ENCODE measurements at places on chromosomes 16 and 17.

DNA sequence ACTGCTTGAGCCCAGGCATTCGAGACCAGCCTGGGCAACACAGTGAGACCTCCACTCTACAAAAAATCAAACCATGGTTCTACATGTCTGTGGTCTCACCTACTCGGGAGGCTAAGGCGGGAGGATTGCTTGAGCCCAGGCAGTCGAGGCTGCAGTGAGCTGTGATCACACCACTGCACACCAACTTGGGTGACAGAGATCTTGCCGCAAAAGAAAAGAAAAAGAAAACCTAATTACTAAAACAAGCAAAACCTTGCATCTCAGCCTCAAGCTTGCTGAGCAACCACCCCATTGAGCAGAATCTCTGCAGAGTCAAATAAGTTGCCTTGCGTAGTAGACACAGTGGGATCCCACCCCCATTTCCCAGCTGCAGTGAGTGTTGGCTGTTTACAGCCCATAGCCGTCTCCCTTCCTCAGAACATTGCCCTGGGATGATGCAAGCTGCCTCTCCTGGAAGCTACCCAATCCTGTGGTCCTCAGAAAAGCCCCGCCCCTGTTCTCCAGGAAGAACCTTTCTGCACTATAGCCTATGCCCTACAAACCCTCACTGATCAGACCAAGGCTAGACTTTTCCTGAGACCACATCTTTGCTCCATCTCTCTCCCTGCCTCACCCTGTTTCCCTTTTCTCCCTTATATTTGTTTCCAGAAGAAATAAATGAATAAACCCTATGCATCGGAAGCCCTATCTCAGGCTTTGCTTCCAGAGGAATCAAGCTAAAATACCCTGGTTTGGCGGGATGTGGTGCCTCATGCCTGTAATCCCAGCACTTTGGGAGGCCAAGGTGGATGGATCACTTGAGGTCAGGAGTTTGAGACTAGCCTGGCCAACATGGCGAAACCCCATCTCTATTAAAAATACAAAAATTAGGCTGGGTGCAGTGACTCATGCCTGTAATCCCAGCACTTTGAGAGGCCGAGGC is 16.7 kb upstream of the ERN2 start:
- peak; percentile 30 for DNase-seq

DNA sequence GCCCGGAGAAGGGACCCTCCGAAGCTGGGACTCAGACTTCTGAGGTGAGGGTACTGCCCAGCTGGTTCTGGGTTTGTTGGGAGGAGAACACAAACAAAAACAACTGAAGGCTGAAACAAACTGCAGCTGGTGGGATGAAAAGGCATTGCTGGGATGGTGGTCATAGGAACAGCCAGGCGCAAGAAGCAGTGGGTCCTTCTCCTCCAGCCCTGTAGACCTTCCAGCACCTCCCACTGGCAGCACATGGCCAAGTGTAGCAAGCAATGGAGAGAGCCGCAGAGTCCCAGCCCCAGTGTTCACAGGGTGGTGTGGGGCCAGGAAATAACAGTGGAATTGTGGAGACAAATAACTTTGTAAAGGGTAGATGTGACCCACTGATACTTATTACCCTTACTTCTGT is 48.7 kb upstream of the FOXJ1 start:
- DNase-seq, result no peak

DNA sequence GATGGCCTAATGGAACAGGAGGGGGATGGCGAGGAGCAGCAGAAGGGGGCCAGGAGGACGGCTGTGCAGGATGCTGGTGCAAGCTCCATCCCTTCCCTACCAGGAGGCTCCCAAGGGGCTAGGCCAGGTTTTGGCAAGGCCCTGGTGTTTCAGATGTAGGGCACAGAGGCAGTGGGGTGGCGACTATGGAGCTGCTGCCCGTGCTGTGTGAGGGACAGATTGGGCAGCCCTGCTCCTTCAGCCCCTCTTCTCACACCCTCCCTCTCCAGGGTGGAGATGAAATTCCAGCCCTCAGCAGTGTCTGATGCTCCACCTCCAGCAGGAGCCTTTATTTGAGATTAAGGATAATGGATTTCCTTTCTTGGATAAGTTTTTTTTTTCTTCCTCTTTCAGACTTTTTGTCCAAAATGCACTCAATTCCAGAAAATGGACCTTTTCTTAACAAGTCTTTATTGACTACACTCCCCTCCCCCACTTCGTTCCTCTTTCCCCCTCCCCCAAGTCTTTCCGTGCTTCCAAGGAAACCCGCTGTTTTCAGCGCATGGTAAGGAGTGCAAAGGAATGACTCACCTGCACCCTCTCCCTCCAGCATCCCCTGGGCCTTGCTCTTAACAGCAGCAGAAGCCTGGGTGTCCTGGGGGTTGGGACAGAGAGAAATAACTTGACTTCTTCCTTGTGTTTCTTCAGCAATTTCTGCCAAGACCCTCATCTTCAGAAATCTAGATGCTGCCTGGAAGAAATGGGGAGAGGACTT is 95.2 kb downstream of the CCDC182 start:
- no peak for DNase-seq

DNA sequence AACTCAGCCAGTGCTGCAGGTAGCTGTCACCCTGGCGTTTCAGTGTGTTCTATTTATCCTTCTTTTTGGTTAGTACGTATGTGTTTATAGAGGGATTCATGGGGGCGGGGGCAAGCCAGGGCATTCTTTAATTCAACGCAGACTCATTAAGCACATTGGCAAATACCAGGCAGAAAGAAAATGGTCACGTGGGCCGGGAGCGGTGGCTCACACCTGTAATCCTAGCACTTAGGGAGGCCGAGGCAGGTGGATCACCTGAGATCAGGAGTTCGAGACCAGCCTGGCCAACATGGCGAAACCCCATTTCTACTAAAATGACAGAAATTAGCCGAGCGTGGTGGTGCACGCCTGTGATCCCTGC is 69.1 kb downstream of the HAPSTR1 start:
- DNase-seq, result no peak

GRCh38 chr16:88723507-88723887 is 17.2 kb downstream of the CTU2 start:
- no peak for DNase-seq

DNA sequence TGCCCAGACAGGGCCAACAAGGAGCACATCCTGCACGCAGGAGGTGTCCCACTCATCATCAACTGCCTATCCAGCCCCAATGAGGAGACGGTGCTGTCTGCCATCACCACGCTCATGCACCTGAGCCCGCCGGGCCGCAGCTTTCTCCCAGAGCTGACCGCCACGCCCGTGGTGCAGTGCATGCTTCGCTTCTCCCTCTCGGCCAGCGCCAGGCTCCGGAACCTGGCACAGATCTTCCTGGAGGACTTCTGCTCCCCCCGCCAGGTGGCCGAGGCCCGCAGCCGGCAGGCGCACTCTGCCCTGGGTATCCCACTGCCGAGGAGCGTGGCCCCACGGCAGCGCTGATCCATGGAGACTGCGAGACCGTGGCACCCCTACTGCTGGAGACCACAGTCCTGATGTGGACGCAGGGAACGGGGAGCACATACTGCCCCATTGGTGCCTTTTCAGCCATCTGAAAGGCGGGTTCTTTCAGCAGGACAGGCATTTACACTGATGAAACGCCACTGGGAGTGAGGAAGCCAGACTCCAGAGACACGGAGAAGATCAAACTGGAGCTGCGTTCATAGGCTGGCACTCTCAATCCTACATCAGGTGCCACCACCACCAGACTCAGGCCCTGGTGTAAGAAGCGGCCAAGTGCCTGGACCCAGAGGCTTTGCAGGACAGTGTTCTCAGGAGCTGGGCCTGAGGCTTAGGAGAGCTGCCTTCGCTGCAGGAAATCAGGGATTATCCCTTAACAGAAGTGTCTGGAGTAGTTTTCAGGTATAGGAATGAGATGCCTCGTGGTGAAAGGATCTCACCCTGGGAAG is 2.6 kb downstream of the NT5C start:
- no peak for DNase-seq

DNA sequence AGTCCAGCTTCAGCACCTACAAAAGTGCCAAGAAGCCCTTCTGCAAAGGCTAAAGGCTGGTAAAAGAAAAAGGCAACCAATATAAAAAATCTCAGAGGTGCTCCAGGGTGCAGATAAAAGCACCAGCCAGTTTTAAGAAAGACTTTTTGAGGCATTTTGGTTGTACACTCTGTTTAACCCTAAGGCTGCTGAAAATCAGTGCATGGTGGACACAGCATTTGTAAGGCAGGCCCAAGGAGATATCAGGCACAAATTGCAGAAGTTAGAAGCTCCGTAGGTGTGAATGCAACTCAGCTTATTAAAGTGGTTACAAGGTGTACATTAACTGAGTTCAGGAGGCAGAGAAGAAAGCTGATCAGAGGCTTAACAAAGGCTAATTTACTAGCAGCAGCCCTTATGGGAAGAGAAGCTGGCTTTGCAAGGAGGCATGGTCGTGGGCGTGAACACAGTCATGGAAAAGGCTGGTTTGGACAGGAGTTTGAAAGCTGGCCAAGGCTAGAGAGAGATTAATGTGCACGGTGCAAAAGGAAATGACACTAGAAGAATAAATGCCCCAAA is 21.1 kb downstream of the ACSM1 start:
- peak; percentile 56 for DNase-seq

DNA sequence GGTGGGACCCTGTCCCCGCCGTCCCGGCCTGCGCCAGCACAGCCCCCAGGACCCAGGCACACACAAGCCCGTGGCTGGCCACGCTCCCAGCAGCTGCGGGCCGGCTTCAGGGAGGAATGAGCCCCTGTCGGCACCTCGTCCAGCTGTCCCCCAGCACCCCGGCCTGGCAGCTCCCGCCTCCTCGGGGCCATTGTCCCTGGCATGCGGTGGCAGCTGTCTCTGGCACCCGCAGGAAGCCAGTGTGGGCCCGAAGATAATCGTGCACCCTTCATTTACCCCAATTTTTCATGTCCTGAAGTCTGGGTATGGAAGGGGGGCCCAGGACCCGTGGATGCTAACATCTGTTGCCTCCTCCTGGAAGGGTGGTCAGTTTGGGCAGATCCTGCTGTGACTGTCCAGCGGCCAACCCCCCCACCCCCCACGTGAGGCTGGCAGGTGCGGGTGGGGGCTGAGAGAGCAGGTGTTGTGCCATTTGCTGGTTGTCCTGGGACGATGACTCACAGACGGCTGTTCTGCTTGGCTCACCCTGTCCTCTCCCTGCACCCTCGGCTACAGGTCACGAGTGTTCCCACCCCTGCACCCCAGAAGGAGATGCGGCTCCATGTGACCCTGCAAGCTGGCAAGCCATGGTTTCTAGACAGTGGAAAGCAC is 4.0 kb upstream of the LMF1 start:
- no peak for DNase-seq

GRCh38 chr17:39706921-39707337 is 7.1 kb downstream of the ERBB2 start:
- no peak for DNase-seq

DNA sequence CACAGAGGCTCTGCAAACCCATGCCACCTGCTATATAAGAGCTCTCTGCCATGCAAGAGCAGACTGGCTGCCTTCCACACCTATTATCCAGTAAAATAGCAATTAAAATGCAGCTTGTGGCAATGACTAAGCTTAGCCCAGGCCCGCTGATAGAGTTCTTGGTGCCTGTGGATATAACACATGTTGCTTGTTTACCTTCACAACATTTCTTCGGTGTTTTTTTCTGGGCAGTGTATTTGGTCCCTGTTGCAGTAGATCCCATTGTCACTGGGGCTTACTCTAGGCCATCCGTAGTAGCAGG is 63.5 kb downstream of the SPECC1 start:
- DNase-seq, result no peak

- no peak for DNase-seq
These were observed 27.9 kb upstream of the DBNDD1 start for GRCh38 chr16:90046971-90047713.

All from suppressor macrophage (primary cell).